ENCODE measurements at places on chromosomes 2 and 18.

DNA sequence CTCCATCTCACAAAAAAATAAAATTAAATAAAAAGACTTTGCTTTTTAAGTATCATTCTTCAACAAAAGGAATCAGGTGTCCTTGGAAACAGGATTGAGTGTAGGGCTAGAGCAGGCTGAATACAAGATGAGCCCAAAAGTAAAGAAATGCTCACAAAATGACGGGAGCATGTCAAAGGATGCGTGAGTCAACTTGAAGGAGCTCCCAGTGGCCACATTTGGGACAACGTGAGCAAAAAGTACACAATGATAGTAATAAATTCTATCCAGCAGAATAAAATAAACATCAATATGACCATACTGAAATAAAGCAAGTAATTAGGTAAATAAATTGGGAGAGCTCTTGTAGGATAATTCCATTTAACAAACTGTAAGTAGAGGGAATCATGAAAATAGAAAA, 220.7 kb downstream of the PHLPP1 start:
- no peak for DNase-seq

GRCh38 chr2:154480521-154480920, 218.0 kb upstream of the KCNJ3 start:
- DNase-seq: no peak

- DNase-seq: no peak
Measured at GRCh38 chr2:57570961-57571360, 475.6 kb upstream of the VRK2 start.

DNA sequence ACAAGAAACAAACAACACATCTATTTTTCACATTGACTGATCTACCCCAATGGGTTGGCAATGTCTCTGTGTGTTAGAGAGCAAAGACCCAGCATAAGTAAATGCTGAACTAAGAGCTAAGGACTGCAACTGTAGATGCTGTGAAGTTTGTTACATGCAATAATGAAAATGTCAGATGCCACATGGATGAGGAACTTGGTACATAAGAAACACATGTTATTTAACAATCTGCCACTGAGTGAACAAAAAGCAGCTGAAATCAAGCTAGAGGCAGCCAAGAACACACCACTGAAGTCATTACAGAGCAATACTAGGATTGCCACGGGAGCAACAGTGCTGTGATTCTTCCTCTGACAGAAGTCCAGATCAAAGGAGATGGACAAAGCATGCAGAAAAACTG, 389.4 kb downstream of the CDH2 start:
- DNase-seq: no peak

DNA sequence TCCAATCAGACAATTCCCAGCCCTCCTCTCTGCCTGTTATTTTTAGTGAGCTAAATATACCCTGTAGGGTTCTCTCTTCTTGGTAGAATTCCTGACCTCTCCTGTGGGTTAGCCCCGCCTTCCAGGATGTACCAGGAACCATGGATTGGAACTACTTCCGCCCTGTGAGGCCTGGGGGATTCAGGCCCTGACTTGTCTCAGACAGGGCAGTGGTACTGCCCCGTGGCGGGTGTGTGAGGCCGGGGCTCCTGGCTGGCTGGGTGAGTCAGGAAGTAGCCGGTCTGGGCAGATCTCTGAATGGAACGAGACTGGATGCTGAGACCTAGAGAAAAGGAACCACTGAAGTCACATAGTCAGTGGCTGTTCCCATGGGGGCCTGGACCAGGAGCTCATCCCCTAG, 50.5 kb downstream of the DYSF start:
- DNase-seq: no peak

- no peak for DNase-seq
Measured at GRCh38 chr18:13608791-13609532, 117.4 kb downstream of the FAM210A start.

- DNase-seq: no peak
Measured at GRCh38 chr2:102588213-102588939, 31.0 kb upstream of the SLC9A2 start.

DNA sequence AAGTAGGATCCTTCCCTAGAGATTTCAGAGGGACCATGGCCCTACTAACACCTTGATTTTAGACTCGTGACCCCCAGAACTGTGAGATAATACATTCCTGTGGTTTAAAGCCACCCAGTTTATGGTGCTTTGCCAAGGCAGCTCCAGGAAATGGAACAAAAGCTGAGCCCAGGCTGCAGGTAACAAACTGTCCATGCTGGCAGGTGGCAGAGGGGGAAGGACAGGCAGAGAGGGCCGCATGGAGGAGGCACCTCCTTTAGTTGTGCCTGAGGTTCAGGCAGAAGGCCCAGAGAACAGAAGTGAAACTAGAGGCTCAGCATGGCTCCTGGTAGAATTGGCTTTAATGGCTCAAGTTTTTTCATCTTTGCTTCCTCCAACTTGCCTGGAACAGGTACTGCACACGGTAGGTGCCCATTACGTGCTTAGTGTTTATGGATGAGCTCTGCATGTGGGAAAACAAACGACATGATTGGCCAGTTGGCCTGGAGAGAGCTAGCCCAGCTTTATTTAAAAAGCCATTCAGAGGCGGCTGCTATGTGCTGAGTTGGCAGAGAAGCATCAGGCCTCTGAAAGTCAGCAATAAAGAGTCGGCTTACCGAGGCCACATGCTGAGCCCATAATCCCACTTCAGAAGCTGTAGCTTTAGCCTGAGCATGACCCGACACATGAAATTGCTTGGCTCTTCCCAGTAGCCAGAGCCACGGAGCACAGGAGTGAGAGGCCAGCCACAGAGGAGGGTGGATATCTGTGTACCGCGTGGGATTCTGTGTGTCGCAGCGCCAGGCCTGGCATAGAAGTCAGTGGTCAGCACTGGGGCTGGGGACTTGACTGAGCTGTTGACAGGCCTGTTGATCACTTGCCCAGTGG, 36.5 kb downstream of the HS1BP3 start:
- no peak for DNase-seq

GRCh38 chr2:64263315-64263714, 119.1 kb upstream of the PELI1 start:
- no peak for DNase-seq

DNA sequence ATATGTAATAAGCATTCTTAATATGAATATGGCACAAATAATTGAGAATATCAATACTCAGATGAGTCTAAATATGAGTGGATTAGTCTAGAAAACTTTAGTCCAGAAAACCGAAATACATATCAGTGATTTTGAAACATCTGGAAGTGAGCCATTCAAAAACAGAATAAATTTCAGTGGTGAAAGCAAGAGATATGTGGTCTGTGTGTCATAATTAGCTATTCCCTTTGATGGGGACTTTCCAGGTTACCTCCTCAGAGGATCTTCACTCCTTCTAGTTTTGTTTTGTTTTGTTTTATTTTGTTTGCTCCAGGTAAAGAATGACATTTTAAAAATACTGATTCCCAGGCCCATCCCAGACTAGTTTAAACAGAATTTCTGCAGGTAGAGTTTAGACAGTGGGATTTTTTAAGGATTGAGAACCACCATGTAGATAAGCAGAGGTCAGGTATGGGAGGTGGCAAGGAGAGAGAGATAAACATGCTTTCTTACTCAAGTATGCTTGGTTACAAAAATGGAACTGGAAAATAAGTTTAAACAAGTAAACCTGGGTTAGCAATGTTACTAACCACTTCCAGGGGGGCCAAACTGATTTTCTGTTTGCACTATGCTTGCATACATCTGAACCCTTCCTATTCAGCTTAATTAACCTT, 70.7 kb downstream of the NABP1 start:
- DNase-seq: no peak

DNA sequence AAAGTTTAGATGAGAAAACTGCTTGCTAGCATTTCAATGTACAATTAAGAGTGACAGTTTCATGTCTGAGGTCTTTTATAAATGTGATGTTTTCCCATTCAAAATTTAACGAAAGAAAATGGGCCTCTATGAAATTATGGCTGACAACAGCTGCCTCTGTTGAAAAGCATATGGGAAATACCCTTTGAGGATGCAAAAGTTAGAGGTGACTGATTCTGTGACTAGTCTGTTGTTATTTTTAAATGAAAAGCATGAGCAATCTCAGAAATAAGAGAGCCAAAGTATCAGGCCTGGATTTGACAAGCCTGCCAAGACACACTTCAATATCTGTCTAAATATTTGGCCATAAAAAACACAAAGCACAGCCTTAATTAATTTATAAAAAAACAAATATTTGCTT, 580.8 kb downstream of the ERBB4 start:
- no peak for DNase-seq

GRCh38 chr2:54599914-54600313, 123.5 kb upstream of the EML6 start:
- no peak for DNase-seq

- no peak for DNase-seq
Measured at GRCh38 chr18:24616653-24617052, 156.2 kb downstream of the HRH4 start.

GRCh38 chr2:240774856-240775255, 45.2 kb downstream of the KIF1A start:
- DNase-seq: no peak

DNA sequence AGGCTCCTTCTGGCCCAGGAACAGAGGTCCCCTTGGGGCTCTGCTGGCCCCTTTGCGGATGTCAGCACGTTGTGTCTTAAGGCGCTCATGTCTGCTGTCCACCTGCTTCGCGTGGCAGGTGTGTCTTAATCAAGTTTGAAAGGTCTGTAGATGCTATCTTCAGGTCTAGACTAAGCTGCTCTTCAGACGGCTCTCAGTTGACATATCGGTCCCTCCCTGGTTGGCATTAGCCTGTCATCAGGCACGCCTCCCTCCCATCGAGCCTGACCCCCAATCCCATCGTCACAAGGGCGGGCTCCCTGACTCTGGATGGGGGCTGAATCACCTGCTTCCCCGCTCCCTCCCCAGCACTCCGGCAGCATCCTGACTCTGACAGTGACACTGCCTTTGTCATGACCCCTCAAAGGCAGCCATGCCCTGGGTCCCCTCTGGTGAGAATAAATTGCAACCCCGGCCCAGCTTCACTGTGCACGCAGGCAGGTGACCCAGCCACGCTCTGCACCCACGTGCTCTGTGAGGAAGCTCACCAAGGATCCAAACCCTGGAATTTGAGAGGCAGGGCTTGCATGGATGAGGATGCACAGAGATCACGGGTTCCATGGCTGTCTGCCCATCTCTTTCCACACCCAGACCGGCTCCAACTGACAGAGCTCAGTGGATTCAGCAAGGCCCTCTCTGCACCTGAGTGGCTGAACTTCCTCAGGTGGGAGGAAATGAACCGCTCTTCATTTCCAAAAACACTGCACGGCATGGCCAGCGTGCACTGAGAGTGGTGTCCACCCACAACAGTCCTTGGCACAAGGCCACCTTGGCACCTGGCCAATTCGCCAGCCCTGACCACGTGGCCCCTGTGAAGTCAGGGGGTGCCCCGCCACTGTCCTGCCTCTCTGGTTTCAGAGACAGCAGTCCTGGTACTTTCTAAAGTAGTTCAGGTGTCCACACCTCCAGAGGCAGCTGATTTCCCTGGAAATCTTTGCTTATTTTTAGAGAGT, 110.2 kb upstream of the GPC1 start:
- no peak for DNase-seq

DNA sequence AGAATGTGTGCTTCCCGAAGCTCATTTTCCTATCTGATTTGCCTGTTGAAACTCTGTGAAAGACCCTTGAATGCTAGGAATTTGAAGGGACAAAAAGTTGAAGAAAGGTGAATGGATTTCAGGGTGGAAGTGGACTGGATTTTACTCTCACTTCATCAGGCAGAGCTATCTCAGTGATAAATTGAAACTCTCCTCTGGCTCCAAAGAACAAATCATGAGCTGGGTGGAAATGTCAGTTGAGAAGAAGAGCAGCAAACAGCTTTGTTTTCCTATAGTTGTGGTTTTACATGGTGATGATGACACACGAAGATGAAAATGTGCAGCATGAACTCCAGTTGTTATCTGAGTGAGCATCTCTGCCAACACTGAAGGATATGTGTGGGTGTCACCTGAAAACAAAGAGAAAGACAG, 34.4 kb downstream of the CD28 start:
- no peak for DNase-seq

DNA sequence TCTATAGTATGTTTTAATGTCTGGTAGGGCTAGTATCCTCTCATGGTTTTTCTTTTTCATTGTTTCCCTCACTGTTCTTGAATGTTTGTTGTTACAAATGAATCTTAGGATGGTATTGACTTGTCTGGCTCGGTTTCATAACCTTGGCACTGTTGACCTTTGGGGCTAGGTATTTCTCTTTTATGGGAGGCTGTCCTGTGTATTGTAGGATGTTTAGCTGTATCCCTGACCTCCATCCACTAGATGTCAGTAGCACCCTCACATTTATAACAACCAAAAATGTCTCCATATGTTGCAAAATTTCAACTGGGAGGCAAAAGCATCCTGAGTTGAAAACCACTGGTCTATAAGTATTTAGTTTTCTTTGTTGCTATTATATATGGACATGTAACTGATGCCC, 7.0 kb upstream of the AOX1 start:
- no peak for DNase-seq

GRCh38 chr2:39059366-39059952, 61.4 kb downstream of the SOS1 start:
- no peak for DNase-seq

- no peak for DNase-seq
Measured at GRCh38 chr2:7024261-7024660, 107.0 kb downstream of the RNF144A start.

- DNase-seq: no peak
Measured at GRCh38 chr2:119137502-119137901, 21.0 kb downstream of the C1QL2 start.

DNA sequence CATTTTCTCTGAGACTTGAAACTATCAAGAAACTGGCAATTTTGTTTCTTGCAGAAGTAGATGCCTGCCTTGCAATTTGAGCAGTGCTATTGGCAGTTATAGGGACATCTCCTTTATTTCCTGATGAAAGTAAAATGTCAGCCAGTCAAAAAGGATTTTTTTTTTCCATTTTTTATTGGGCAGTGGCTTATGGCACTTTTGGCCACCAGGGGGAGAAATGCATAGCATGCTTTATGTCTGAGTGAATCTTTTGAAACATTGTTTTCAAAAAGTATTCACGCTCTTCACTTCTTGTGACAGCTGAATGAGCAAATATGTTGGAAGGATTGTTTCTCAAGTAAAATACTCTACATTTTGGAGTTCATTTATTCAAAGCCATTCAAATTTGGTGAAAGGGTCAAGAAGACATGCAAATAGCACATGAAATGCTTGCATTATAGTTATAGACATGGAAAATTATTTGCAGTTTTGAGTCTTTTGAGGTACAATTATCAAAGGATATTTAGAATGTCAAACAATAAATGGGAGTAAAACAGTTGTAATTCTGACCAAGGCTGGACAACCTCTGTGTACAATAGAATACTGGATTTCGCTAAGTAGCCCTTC, 491.0 kb downstream of the CDH2 start:
- DNase-seq: no peak

GRCh38 chr2:205994344-205994743, 91.6 kb downstream of the INO80D start:
- DNase-seq: no peak
